Colonic mucosa (tissue), 4 donors: ENCODE measurements at places on chromosomes 2 and 18.

DNA sequence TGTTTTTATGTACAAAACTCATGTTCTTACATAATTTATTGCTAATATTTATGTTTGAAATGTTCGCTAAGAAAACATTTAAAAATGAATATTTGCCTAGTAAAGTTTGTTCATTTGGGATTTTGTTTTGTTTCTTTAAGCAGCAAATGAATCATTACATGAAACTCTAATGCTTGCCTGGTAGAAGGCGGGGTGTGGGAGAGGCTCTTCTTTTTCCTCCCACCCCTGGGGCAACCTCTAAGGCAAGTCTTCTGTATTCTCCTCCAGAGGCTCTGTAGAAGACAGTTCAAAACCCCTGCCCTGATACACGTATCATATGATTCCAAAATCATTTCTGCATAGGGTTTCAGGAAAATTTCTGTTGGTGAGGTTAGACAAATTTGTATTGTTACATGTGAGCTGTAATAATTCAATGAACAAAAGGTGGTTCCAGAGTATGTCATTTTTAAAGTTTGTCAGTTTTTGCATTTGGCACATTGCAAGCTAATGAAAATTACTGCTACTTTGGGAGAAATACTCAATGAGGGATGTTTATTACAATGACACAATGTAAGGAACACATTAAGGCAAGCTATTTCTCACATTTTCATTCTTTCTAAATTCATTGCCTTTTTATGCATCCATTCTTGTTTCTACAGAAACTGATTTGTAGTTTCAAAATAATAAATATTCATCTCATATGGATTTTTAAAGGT lies 302.3 kb upstream of the UBE2E3 start:
- DNase-seq: no peak

DNA sequence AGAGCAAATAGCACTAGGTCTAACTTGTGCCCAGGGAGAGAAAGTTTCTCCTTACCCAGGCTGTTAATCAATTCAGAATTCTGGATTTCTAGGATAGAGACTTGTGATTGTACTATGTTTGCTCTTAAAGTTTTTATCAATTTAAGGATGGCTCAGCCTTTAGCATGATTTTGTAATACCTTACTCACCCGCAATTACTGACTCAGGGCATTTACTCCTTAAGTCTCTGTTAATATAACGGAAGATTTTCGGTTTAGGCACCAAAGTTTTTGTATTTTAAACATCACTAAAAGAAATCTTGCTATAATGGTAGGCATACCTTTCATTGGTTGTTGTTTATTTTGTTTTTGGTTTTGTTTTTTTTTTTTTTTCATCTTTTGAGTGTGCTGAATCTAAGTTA lies 358.2 kb downstream of the RBM43 start:
- no peak for DNase-seq

DNA sequence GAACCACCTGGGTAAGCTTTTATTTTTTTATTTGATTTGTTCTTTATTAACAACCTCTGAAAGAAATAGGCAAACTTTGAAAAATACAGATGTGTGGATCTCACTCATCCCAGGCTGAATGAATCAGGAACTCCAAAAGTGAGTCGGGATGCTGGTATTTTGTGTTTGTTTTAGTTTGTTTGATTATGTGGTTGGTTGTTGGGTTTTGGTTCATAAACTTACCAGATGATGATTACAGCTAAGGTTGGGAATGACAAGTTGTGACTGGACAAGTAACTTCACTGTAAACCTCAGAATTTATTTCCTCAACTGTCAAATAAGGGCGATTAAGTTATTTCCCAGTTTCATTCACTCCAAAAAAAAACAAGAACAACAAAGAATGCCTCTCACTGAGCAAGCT lies 80.5 kb upstream of the KIF5C start:
- DNase-seq: no peak

DNA sequence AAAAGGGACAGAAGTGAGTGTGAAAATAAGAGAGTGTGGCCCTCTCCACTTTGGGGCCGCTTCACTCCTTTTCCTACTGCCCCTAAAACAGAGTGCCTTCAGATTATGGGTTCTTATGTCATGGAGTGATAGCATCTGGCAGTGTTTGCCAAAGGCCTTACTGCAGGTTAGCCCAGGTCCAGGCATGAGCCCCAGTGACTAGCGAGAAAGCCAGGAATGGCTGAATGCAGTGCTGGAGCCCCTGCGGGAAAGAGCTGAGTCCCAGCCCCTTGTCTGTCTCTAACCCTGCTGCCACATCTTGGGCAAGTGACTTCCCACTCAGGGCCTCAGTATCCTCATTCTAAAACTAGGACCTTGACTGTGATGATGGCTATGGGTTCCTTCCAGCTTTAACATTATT lies 6.0 kb downstream of the IGFBP5 start:
- DNase-seq: no peak
